ENCODE measurements at places on chromosomes 16 and 17.

GRCh38 chr17:74182041-74182723 is 21.3 kb upstream of the RPL38 start:
- no peak for DNase-seq

DNA sequence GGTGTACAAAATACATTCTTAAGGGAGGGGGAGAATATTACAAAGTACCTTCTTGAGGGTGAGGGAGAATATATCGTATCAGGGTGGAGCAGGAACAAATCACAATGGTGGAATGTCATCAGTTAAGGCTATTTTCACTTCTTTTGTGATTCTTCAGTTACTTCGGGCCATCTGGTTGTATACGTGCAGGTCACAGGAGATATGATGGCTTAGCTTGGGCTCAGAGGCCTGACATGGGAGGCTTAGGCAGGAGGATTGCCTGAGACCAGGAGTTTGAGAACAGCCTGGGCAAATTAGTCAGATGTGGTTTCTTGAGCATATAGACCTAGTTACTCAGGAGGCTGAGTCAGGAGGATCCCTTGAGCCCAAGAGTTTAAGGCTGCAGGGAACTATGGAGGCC is 13.1 kb downstream of the ODAD4 start:
- DNase-seq = no peak

- DNase-seq = no peak
Measured at GRCh38 chr17:7881276-7882054, 7.1 kb upstream of the CHD3 start.

GRCh38 chr16:47013910-47014309 is 40.4 kb upstream of the DNAJA2 start:
- no peak for DNase-seq

DNA sequence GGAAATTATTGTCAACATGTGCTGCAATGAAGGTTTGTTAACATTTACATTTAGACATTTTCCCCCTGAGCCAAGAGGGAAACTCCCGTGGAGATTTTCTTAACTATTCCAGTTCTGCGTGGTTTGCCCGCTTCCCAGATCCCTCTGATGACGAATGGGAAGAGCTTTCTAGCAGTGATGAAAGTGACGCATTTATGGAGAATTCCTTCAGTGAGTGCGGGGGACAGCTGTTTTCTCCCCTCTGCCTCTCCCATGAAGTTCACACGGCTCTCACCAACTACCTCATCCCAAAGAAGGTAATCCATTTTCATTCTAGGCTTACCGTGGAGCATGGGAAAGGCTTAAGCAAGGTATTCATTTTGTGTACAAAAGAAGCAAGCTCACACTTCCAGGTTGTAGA is 18.2 kb downstream of the HEATR3 start:
- no peak for DNase-seq

GRCh38 chr17:41695954-41696757 is 7.5 kb downstream of the EIF1 start:
- DNase-seq = no peak

GRCh38 chr16:27824006-27824405 is 239.5 kb downstream of the GSG1L start:
- DNase-seq = no peak

- no peak for DNase-seq
Measured at GRCh38 chr17:6108382-6108781, 38.2 kb downstream of the WSCD1 start.

- no peak for DNase-seq
Measured at GRCh38 chr17:15492791-15493692, 25.6 kb upstream of the CDRT4 start.

DNA sequence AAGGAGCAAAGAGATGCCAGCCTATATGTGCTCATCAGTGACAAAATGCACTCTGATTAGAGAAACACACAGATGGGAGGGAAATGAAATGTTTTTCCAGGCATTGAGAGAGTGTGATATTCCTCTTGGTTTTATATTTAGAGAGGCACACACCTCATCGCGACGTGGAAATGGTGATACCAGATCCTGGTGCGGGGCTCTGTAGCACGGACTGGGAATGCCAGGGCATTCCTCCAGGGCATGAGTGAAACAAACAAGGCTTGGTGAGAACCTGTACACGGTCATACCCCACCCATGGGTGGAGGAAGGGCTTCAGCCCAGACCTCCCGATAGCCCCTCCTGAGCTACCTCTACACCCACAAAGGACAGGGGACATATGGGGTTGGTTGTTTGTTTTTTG is 280.2 kb downstream of the C16orf95 start:
- DNase-seq = no peak

DNA sequence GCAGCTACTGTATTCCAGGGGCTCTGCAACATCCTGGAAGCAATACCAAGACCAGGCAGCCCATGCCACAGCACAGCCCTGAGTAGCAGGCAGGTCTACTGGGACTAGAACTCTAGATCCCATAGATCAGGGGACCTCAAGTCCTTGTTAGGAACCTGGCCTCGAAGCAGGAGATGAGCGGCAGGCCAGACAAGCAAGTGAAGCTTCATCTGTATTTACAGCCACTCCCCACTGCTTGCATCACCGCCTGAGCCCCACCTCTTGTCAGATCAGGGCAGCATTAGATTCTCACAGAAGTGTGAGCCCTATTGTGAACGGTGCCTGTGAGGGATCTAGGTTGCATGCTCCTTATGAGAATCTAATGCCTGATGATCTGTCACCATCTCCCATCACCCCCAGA is 295.7 kb upstream of the TNRC6C start:
- DNase-seq = no peak

GRCh38 chr17:79609673-79610645 is 892 bp downstream of the RBFOX3 start:
- DNase-seq = no peak

DNA sequence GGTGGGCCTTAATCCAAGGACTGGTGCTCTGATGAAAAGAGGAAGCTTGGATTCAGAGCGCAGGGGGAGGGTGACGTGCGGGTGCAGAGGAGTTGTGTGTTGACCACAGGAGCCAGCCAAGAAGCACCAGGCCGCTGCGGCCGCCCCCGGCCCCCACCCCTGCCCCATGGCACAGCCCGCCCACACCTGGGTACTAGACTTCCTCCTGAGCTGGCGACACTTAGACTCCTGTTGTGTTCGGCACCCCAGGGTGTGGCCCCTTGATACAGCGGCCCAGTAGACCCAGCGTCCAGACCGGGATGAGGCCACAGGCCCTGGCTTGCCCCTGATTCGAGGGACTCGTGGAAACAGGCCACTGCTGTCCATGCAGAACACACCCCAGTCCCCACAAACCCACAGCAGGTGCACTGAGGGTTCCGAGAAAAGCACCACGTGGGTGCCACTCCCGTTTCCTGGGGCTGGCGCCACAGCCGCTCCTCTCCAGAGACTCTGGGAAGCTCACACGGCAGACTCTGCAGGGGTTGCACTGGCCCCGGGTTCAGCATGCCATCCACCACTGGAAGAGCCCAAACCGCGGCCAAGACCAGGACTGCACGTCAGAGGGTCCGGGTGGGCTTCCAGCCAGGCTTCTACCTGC is 5.7 kb upstream of the SNAI3 start:
- no peak for DNase-seq

GRCh38 chr16:53784291-53784690 is 80.3 kb downstream of the FTO start:
- DNase-seq = no peak

Data from cortex of kidney (tissue), 1 donor.